ENCODE measurements at places on chromosomes 1 and 21.

- no peak for DNase-seq
These were observed 142.5 kb upstream of the VANGL1 start for GRCh38 chr1:115499253-115499652.

DNA sequence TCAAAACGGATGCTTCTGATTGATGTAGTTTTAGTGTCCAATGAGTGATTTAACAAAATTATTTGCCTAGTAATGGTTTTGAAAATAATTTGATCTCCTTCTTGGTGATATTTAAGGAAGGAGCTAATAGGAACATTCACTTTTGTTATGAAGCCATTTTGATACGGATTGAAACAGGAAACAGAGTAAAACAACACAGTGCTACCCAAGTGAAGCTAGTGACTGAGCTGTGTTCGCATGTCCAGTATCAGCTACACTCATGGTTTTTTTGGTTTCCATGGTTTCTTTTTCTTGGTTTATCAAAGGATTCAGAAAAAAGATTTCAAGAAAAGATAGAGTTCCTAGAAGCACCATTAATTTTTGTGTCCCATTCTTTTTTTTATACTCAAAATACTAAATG is 40.1 kb upstream of the PLEKHO1 start:
- DNase-seq, result no peak

DNA sequence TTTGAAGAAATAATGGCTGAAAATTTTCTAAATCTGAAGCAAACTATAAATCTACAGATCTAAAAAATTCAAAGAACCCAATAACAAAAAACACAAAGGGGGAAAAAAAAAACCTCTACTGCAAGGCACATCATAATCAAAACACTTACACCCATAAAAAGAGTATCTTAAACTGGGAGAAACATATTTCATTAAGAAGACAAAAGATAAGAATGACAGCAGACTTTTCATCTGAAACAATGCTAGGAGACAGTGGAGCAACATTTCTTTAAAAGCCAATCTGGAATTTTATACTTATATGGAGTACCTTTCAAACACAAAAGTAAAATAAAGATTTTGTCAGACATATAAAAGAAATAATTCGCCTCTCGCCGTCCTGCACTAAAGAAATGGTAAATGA is 49.1 kb downstream of the COP1 start:
- no peak for DNase-seq

DNA sequence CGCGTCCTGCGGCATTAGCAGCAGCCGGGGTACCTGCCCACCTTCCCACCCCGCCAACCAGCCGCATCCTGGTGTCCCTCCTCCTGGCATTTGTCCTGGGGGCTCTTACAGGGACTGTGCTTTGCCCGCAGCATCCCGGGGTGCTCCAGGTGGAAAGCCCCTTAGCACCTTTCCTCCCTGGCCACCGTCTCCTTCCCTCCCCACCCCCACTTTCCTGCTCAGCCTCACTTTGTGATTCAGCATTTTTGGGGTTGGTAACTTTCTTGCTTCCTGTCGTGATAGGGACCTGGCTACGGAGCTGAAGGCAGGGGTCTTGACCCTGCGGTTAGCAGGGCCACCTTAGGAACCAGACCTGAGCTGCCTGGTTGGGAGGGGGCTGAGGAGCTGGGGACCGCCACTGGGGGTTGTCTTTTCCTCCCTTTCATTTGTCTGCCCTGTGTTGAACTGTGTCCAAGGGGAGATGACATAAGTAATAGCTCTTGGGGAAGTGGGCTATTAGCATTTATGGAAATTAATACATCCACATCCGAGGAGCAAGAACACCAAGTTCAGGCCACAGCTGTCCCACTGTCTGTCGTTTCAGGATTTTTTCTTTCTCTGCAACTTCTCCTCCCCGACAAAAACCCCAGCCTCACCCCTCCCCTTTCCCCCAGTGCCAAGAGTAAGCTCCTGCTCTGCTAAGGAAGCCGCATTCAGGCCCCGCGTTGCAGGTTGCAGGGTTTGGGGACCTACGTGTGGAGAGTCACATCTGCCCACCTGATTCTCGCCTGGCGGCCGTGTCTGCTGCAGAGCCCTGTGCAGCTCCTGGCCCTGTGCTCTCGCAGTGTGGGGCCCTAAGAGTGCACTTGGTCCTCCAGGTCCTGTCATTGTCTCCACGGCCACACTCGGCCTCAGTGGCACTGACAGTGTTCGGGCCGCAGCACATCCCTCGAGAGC is 1.6 kb upstream of the NPHP4 start:
- DNase-seq, result no peak

GRCh38 chr1:230568676-230569075 is 73.6 kb upstream of the COG2 start:
- no peak for DNase-seq
